Vagina (tissue), 2 donors: ENCODE measurements at places on chromosomes 13 and 19.
A peak's percentile ranks its signal among the peaks of the same experiment; 100 is the strongest.

DNA sequence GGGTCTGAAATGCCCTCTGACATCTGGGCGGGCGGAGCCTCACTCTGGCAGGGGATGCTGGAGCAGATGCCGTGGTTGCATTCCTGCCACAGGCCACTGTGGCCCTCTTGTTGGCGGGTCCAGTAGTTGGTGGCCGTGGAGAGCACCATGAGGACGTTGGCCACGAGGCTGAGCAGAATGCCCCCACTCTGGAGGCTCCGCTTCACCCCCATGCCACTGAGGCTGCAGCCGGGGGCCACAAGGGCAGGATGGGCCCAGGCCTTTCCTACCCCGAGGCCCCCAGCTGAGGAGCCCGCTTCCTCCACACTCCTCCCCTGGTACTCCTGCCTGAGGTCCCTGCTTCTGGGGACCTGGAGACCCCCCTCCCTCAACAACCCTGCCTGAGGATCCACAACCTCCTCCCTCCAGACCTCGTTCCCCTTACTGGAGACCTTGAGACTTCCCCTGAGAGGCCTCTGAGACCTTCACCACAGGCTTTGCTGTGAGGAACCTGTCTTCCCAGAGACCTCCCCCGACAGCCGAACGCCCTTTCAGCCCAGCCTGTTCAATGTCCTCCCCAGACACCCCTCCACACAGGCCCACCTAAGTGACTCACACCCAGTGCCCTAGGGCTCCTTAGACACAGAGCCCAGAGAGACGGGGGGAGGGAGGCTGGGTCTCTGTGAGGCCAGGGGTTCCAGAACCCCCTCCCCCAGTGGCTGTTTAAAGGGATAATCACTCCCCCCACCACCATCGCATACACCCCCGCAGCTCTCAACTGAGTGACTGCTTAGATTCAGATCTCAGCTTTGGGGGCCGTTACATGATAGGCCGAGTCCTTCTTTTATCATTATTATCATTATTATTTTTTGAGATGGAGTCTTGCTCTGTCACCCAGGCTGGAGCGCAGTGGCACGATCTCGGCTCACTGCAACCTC is at the start of gene CLDND2:
Gene CLDND2 (minus strand): TSS at position 638 of the 917 bp plus-strand sequence. CDS start 426 bp downstream, at position 212.
- H3K27me3 ChIP-seq, result no peaks in the 10 kb centered on the region
- H3K36me3 ChIP-seq, result no peaks in the 10 kb centered on the region
- peak within 1 kb of the TSS; percentile 81 for H3K4me3 ChIP-seq
- peaks cover 31% of the 10 kb centered on the region for H3K4me1 ChIP-seq

DNA sequence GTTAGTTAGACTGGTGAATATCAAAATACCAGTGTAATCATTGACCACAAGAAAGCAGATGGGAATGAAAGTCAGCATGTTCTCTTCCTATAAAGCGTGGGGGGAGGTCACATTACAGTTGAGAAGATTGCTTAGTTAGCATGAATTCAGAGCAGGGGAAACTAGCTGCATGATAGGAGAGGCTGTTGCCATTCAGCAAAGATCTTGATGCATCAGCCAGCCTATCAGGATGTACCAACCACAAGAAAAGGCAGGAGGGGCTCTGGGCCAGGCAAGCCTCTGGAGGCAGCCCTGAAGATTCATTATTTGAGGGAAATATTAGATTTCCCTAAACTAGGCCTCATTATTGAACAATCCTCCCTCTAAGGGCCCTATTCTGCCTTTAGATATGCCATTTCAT is 5.0 kb upstream of the MTMR6 start:
- no peaks in the 10 kb centered on the region for H3K27me3 ChIP-seq
- peaks cover 6% of the 10 kb centered on the region for H3K4me1 ChIP-seq
- no peak for DNase-seq

DNA sequence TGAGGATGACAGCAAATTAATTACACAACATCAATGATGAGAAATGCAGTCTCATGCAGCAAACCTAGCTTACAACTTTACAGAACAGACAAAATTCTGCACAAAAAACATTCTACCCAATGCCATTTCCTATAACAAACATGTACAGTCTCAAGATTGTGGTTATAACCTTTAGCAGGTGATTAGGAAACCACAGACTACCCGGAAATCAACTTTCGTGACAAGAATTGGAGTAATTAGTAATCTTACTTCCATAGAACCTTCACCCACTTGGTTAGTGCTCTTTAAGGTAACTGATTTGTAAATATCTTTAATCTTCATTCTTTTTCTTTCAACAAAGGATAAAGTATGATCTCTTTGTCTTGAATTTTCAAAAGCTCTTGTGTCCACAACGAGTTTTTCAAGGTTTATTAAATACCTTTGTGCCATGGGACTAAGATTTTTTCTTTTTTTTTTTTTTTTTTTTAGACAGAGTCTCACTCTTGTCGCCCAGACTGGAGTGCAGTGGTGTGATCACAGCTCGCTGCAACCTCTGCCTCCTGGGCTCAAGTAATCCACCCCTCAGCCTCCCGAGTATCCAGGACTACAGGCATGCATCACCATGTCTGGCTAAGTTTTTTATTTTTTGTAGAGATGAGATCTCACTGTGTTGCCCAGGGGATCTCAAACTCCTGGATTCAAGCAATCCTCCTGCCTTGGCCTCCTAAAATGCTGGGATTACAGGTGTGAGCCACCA is 78.8 kb downstream of the MAP4K1 start:
- no peak for DNase-seq
- H3K4me3 ChIP-seq, result no peak overlapping the region
- no peaks in the 10 kb centered on the region for H3K27me3 ChIP-seq
- no peak overlapping the region for H3K27ac ChIP-seq
- peaks cover 6% of the 10 kb centered on the region for H3K4me1 ChIP-seq

DNA sequence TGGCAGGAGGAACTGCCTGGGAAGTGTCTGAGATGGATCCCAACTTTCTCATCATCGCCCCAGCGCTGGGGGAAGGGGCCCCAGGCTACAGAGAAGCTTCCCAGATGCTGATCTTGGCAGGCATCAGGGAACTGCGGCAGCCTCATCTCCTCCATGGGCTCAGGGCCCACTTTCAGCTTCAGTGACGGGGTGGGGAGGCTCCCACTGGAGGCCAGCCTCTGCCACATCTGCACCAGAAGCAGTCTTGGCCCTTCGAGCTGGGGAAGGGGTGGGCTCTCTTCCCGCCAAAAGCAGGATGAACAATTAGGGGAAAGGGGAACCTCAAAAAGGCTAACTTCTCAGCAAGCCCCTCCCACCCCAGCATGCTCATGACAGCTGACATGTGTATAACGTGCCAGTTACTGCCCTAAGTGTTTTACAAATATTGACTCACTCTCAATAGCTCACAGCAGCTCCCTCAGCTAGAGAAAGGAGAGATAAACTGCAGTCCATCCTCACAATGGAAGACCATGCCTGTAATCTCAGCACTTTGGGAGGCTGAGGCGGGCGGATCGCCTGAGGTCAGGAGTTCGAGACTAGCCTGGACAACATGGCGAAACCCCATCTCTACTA is 7.1 kb upstream of the S1PR2 start:
- no peaks in the 10 kb centered on the region for H3K27me3 ChIP-seq
- H3K4me3 ChIP-seq, result no peak overlapping the region
- H3K4me1 ChIP-seq, result peaks cover 21% of the 10 kb centered on the region

DNA sequence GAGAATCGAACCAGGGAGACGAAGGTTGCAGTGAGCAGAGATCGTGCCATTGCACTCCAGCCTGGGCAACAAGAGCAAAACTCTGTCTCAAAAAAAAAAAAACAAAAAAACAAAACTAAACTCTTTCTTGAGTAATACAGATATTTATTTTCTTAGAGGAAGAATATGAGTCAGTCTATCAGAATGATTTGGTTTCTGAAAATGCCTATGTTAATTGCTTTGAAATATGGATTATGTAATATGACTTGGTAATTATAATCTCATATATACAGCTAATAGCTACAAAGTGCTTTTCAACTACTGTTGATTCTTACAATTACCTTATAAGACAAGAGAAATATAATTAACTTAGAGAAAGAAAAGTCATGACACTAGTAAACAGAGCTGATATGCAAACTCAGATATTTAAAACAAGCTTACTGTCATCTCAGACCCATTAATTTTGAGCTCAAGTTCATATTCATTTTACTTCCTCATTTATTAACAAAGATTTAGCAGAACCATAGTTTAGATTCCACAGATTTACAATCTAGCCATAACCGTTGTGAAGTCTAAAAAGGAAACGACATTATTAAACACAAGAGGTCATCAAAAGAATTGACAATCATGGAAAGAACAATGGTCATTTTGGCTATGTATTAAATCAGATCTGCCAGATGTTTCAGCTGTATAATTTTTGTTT is 88.0 kb downstream of the TBC1D4 start:
- H3K4me1 ChIP-seq, result no peaks in the 10 kb centered on the region
- H3K36me3 ChIP-seq, result no peaks in the 10 kb centered on the region

- DNase-seq, result no peak
- no peaks in the 10 kb centered on the region for H3K36me3 ChIP-seq
Measured at GRCh38 chr19:19110410-19111135, 27.7 kb downstream of the TMEM161A start.
